ENCODE measurements at places on chromosomes 11 and 22. TPM values are rescaled to one million over a fixed set of nuclear protein-coding genes. Genes with fewer than 3 reads are reported as not detected.

Gene OOSP3
- not detected for total RNA-seq

- no peaks in the 10 kb centered on the region for H3K27me3 ChIP-seq
- no peaks in the 10 kb centered on the region for H3K4me1 ChIP-seq
- H3K36me3 ChIP-seq, result no peaks in the 10 kb centered on the region
- DNase-seq, result peak; percentile 51
Measured at GRCh38 chr11:121540627-121541026, 87.9 kb upstream of the SORL1-AS1 start.

DNA sequence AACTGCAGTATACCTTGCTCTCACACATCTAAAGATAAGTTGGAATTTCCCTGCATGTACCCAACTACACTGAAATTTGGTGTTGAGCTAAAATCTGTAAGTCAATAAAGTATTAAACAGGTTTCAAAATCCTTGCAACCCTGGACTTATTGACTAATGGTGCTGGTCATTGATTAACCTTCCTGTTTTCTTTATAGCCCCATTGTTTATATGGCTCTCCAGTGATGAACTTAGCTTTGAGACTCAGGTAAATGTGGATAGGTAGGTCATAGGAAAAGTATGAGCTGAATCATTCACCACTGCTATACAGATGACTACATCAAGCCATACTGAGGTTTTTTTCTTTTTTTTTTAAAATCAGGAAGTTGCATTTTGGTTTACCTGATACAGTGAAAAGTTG is 132.7 kb downstream of the FAT3 start:
- no peak overlapping the region for H3K4me3 ChIP-seq
- H3K4me1 ChIP-seq, result no peaks in the 10 kb centered on the region
- peak; percentile 8 for DNase-seq
- no peaks in the 10 kb centered on the region for H3K27me3 ChIP-seq

DNA sequence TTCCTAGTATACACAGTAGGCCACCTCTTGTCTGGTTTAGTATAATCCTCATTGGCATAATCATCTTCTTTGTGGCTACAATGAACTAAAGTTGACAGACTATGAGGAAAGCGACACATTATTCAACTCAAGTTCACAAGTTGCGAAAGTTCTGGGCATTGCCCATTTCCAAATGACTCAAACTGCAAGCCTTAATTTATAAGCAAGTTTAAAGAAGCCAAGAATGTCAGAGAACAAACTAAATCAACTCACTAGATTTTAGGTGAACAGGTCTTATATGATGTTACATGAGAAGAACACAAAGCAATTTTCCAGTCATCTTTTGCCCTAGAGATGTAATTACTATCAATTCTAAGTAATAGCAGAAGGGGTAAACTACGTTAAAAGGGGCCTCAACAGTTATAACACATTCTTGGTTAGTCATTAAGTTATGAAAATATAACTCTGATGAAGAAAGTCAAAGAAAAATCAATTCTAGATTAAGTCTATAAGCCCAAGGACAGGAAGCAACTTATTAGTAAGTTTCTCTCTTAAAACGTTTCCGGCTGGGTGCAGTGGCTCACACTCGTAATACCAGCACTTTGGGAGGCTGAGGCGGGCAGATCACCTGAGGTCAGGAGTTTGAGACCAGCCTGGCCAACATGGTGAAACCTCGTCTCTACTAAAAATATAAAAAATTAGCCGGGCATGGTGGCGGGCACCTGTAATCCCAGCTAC is 21.5 kb downstream of the PICALM start:
- H3K36me3 ChIP-seq, result no peaks in the 10 kb centered on the region
- no peak overlapping the region for H3K4me3 ChIP-seq
- peaks cover 8% of the 10 kb centered on the region for H3K4me1 ChIP-seq
- no peaks in the 10 kb centered on the region for H3K27me3 ChIP-seq

- H3K4me1 ChIP-seq, result peaks cover 20% of the 10 kb centered on the region
- H3K27ac ChIP-seq, result peak overlapping the region; percentile 21
- peak; percentile 93 for DNase-seq
- no peaks in the 10 kb centered on the region for H3K27me3 ChIP-seq
Measured at GRCh38 chr11:57288771-57289579, 35.8 kb downstream of the TNKS1BP1 start.

DNA sequence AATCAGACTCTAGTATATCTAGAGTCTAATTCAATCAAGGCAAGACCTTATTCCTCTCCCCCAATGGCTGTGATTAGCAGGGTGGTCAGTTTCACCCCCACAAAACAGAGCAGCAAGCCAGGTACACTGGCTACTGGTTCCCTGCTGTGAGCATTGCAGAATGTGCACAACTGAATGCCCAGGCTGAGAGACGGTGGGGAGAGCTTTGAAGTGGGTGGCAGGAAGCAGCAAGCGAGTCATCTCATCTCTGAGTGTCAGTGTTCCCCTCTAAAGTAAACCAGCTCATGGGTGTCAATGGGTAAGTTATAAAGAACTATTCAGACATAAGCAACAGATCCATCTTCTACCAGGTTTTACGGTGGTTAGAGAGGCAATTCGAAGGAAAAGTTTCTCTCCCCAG is 37.6 kb downstream of the GAB4 start:
- H3K36me3 ChIP-seq, result no peaks in the 10 kb centered on the region
- DNase-seq, result no peak
- no peaks in the 10 kb centered on the region for H3K27me3 ChIP-seq
- H3K4me3 ChIP-seq, result no peak overlapping the region

GRCh38 chr22:34866081-34866480 is 199.9 kb upstream of the ISX start:
- H3K27me3 ChIP-seq, result no peaks in the 10 kb centered on the region
- H3K27ac ChIP-seq, result no peak overlapping the region
- no peak overlapping the region for H3K4me3 ChIP-seq

Measured in fibroblast of lung (primary cell).